ENCODE measurements at places on chromosomes 1 and 21. TPM values are rescaled to one million over a fixed set of nuclear protein-coding genes. Genes with fewer than 3 reads are reported as not detected.

Gene INTS7
- total RNA-seq, result 34.7 TPM

- peak; percentile 10 for DNase-seq
Measured at GRCh38 chr1:71464016-71464415, 383.2 kb upstream of the ZRANB2 start.

Gene RBP7
- total RNA-seq, result not detected

GRCh38 chr1:3067301-3067670 lies 1.7 kb upstream of the PRDM16 start:
- DNase-seq, result no peak

- peak; percentile 22 for DNase-seq
Measured at GRCh38 chr1:20476265-20477038, 9.6 kb downstream of the CAMK2N1 start.

Gene IL20
- not detected for total RNA-seq

- peak; percentile 67 for DNase-seq
Measured at GRCh38 chr1:31327381-31327780, 30.5 kb downstream of the ZCCHC17 start.

- no peak for DNase-seq
Measured at GRCh38 chr1:225638853-225639252, 14.1 kb downstream of the ENAH start.

GRCh38 chr21:34782506-34783360 lies 113.9 kb downstream of the CLIC6 start:
- DNase-seq, result no peak

- no peak for DNase-seq
Measured at GRCh38 chr1:34839526-34840305, 19.8 kb downstream of the SMIM12 start.

Gene SYT2
- not detected for total RNA-seq

DNA sequence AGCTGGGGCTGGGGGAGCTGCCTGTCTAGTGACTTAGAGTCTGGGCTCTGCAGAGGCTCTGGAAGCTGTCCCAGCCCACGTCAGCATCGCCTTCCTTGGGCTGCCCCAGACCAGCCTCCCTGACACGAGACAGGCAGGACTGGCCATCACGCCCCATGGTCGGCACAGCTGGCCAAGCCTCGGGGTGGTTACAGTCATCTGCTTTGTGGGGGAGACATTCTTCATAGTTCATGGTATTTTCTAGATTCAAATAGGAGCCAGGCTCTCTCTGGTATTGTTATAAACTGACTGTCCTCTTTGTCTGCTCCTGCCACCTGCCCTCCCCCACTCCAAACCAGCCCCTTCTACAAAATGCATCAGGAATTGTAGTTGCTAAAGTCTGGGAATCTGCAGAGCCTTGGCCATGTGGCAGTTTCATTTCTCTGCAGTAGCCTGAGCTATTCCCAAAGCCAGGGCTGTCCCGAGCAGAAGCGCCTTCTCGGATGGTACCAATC lies 29.4 kb downstream of the OLFML2B start:
- peak; percentile 68 for DNase-seq

Gene SH3BGR
- total RNA-seq, result 6.2 TPM

DNA sequence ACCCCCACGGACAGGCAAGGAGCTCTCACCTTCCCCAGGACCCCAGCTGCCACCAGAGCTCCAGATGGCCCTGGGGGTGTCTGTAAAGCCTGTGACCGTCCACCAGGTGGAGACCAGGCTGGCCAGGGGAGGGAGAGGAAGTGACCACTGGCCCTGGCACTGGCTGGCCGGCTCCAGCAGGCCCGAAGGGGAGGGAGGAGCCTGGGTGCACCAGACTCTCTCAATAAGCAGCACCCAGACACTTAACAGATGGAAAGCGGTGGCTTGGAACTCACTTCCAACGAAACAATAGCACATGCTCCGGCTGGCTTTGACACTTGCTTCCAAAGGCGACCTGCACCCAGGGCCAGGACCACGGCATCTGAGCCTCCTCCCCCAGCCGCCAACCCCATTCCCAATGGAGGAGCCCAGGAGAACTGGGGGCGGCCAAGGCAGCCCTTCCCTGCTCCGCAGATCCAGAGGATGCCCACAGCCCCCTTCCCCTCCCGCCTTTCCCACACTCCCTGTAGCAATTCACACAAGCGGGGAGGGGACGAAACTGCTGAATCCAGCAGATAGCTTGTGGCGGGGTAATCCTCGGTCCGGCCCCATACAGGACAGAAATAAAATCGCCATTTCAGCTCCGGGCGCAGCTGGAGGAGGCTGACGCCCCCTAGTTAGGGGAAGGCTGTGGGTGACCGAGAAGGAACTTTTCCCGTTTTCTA lies 742 bp upstream of the PDE9A start:
- no peak for DNase-seq

Data from fibroblast of the aortic adventitia (primary cell).